Effector CD4-positive, alpha-beta T cell (primary cell): ENCODE measurements at places on chromosomes 7 and 10.

- no peak for DNase-seq
Observed at GRCh38 chr10:3813986-3814837, 29.2 kb upstream of the KLF6 start.

GRCh38 chr7:27215356-27215755 is 15.5 kb upstream of the HOXA13 start:
- DNase-seq: no peak

DNA sequence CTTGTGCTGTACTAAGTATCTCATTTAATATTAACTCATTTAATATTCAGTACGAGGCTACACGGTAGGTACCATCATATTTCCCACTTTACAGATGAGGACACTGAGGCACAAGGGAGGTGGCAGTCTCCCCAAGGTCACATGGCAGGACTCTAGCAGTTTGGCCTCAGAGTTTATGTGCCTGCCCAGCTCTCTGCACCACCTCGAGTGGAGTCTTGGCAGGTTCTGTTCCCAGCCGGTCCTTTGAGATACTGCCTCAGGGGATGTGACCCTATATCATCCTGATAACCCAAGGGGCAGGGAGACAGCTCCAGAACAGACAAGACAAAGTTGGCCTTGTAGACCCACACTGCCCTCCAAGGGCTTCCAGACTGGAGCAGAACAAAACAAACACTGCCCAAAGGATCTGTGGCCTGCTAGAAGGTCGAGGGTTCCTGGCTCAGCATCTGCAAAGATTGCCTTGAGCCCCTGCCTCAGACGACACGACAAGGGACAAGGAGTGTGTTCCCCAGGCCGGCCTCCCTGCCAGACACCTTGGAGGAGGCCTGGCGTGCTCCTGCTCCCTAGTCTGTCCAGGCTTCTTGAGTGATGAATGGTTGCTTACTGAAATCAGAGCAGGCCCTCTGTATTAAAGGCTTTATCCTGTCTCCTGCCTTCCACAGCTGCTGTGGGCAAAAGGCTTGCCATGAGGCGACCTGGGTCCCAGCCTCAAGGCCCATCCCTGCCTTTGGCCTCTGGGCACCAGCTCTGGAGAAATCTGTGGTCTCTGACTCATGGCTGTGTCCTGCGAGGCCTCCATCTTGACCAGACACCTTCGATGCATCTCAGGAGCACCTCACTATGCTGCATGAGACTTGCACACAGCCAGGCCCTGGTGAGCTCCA is 3.9 kb upstream of the PWWP2B start:
- no peak for DNase-seq

DNA sequence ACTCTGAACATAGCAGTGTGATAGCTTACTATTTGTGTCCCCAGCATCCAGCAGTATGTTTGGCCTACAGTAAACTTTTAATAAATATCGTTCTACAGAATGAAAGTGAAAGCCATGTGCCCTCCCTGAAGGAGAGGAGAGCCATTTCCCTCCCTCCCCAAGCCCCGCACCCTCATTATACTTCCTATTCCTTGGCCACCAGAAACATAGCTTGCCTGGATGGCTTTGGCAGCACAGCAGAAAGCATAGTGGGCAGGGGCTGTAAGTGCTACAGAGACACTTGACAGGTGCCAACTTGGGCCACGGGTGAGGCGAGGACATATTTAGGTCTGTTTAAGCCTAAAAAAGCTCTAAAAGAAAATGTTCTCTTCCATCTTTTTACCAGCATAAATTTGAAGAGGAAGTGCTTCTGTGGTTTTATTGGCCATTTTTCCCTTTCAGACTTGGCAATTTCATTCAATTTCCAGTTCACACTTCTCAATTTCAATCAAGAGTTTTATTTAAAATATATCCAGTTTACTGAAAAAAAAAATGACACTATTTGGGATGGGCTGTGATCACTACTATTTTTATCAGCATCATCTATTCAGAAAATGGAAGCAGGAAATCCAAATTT is 12.7 kb downstream of the HHEX start:
- no peak for DNase-seq

DNA sequence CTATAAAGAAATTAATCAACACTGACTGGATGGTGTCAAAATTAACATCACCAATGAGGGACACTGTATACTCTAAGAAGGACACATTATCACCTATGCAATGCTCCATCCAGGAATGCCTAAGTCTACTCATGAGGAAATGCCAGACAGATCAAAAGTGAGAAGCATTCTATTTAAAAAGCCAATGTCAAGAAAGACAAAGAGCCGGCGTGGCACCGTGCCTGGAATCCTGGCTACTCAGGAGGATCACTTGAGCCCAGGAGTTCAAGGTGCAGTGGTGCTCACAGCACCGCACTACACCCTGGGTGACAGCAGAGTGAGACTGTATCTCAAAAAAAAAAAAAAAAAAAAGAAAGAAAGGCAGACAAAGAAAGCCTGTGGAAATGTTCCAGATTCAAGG is 45.5 kb upstream of the ANAPC16 start:
- no peak for DNase-seq

- no peak for DNase-seq
Observed at GRCh38 chr10:2772816-2773631, 294.3 kb upstream of the PFKP start.

GRCh38 chr7:18494406-18494805 is 1.1 kb upstream of the HDAC9 start:
- no peak for DNase-seq

GRCh38 chr7:7563269-7563668 is 3.4 kb upstream of the MIOS start:
- no peak for DNase-seq

DNA sequence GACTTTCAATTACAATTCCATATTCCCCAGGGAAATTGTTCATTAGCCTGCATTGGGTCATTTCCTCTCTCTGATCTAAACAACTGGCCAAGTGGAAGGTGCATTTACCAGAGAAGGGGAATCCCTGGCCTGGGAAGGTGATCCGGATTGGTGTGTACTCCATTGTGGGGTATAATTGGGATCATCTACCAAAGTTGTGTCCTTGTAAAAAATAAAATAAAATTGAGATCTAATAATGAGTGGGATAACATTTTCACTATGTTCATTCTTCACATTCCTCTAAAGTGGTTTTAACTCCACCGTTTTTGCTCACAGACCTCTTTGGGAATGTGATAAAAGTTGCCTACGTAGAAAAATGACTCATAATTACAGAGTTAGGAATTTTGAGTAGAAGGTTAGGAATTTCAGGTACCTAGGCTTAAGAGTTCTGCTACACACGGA is 22.8 kb downstream of the ARL5B start:
- DNase-seq: no peak

DNA sequence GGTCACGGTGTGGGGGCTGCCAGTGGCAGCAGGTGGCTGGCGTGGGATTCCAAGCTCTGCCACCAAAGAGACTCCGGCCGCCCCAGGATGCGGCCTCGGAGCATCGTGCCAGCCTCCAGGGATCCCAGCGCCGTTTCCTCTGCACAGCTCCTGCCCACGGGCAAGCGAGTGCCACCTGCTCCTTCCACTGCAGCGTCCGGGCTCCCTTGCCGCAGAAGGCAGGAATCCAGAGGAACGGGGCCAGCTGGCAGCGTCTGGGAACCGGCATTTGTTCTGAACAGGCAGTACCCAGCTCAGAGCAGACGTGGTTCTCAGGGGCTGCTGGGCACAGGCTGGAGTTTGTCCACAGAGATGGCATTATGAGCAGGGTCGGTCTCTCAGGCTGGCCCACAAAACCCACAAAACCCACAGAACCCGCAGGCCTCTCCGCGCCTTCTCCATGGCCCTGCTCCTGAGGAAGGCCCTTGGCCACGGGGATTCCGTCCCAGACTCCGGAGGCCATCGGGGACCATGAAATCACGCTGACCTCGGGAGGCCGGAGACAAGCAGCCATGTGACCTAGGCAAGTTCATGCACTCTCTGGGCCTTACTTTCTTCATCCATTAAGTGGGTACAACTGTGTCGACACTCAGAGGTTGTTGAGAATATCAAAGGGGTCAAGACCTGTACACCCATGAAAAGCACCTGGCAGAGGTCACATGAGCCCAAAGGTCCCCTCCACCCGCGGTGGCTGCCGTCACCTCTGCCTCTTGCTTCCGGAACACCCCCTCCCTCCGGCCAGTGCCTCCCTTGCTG is 72.1 kb upstream of the TNRC18 start:
- no peak for DNase-seq

DNA sequence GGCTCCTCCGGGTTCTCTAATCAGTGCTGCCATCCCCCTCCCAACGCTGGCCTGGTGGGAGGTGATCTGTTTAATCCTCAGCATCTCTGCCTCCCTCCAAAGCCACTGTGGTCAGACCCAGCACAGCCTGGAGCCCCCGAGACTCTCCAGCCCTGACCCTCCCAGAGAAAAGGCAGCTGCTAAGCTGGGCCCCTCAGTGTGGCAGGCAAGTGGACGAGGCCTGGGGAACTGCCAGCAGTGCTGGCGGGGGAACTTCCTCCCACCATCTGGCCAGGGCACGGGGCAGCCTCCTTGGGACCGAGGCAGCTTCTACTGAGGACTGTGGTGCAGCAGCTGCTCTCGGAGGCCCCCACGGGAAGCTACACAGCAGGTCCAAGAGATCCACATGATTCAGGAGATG is 51.1 kb downstream of the DPYSL4 start:
- no peak for DNase-seq

DNA sequence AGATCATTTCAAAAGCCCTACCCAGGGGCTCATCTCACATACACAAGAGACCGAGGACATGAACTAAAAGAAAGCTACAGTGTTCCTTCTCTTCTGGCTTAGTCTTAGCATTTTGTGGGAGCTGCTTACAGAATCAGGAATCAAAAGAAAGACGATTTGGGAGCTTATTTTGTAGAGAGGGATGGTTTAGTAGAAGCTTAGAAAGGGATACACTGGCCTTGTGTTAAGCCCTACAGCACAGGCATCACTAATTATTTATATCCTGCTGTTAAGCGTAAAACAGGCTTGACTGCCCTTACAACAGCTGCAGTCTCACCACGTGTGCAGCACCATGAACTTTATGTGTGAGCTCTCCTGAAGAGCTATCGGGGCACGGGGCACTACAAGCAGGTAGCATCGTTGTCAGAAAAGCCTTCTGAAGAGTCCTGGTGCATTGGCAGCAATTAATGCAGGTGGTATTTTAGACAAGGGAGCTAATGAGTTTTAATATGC is 798.3 kb downstream of the NXPH1 start:
- no peak for DNase-seq

- DNase-seq: no peak
Observed at GRCh38 chr7:51827631-51828030, 511.0 kb upstream of the COBL start.

GRCh38 chr7:84372155-84372621 is 177.6 kb upstream of the SEMA3A start:
- DNase-seq: no peak

GRCh38 chr7:131626643-131627042 is 70.2 kb upstream of the PODXL start:
- DNase-seq: no peak

- DNase-seq: no peak
Observed at GRCh38 chr7:66558201-66558641, 70.5 kb upstream of the KCTD7 start.

DNA sequence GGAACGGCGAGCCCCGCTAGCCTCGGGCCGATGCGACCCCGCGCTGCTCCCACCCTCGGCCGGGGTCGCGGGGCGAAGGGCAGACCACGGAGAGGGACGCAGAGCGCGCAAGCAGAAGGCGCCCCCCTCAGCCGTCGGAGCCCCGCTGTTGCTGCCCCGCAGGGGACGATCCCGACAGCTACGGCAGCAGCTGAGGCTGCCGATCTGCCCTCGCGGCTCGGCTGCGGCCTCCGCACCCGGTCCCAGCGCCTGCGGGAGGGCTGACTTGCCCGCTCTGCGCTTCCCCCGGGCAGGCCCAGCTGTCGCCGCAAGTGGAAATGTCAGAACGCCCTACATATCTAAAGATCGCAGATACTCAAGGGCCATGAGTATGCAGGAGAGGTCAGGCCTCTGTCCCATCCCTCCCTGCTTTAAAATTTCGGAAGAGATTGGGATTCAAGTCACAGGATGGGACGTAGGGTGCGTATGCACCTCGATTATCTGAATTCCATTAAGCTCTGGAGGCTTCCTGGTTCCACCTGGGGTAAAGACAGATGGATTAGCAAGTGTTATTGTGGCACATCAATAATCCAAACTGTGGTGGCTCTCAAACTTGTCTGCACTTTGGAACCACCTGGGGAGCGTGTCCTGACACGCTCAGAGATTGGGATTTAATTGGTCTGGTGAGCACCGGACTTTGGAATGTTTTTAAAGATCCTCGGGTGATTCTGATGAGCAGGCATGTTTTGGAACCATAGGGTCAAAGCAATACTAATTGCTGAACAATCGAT is at the start of gene CRPPA:
TSS of gene CRPPA (minus strand) at position 206 of the 770 bp plus-strand sequence. CDS start 216 bp downstream, outside the sequence.
- peak; percentile 11 for DNase-seq

GRCh38 chr7:2638224-2638991 is 6.6 kb downstream of the TTYH3 start:
- DNase-seq: no peak

GRCh38 chr7:77657427-77658224 is 38.6 kb upstream of the RSBN1L start:
- DNase-seq: no peak

GRCh38 chr10:109104806-109105205 is 818.5 kb downstream of the XPNPEP1 start:
- DNase-seq: no peak

DNA sequence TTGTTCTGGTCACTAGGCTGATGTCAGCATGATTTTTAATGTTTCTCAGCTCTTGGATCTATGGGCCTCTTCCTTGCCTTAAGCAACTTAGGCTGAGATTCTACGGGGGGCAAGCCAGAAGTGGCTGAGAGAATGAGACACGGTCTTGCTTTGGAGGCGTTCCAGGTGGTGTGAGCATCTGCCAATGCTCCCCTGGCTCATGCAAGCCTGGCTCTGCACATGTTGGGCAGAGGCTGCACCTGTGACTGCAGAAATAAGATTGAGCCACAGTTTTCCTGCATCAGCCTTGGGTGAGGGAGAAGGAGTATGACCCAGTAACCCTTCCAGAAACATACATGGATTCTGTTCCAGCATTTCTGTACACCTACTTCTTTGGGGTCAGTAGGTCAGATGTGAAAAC is 41.9 kb downstream of the C10orf120 start:
- DNase-seq: no peak

DNA sequence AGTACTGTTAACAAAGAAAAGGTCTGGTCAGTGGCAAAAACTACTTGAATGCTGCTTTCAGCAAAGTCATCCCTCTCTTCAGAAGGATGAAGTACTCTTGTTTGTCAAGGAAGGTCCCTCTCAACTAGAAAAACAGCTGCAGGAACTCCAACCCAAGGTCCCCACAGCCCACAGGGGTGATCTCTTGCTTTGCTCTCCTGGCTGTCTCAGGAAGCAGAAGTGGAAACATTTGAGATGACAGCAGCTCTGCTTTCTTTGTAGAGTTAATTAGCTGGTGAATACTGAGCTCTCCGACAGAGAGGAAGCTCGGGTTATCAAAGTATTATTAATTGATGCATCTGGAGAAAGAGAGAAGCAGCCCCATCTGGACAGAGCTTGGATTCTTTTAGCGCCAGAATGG is 25.4 kb upstream of the LRGUK start:
- no peak for DNase-seq

- no peak for DNase-seq
Observed at GRCh38 chr7:119452401-119452800, 820.6 kb upstream of the KCND2 start.

DNA sequence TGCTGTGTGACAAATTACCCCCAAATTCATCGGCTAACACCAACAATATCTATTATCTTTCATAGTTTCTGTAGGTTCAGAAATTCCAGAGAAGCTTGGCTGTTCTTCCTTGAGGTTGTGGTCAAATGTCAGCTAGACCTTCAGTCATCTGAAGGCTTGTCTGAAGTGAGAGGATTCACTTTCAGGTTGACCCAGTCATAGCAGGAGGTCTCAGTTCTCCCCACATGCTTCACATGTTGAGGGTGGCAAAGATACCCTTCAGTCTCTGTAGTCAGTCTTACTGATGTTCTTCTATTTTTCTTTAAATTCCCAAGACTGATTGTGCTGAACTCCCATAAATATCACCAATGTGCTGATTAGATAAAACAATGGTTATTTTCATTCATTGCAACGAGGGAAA is 1692.0 kb downstream of the REEP3 start:
- no peak for DNase-seq
